ENCODE measurements at places on chromosomes 7 and 10. TPM values are rescaled to one million over a fixed set of nuclear protein-coding genes. Genes with fewer than 3 reads are reported as not detected.

DNA sequence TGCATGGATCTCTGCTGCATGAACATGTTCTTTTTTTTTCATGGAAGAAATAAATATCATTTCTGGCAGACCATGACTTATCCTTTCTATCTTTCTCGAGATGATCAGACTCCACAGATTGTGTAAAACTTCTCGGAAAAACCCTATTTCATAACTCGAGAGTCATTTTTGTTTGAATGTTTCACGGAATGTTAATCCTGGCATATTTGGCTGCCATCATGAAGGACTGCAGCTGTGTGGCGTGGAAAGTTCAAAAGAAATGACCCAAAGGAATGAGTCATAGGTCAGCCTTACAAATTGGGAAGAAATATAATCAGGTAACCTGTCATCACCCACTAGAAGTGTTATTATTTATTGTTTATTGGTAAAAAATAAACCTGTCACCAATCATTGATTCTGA, 566.8 kb downstream of the SDK1 start:
- DNase-seq, result no peak

- no peak for DNase-seq
These were observed 30.5 kb downstream of the GNA12 start for GRCh38 chr7:2813350-2814185.

DNA sequence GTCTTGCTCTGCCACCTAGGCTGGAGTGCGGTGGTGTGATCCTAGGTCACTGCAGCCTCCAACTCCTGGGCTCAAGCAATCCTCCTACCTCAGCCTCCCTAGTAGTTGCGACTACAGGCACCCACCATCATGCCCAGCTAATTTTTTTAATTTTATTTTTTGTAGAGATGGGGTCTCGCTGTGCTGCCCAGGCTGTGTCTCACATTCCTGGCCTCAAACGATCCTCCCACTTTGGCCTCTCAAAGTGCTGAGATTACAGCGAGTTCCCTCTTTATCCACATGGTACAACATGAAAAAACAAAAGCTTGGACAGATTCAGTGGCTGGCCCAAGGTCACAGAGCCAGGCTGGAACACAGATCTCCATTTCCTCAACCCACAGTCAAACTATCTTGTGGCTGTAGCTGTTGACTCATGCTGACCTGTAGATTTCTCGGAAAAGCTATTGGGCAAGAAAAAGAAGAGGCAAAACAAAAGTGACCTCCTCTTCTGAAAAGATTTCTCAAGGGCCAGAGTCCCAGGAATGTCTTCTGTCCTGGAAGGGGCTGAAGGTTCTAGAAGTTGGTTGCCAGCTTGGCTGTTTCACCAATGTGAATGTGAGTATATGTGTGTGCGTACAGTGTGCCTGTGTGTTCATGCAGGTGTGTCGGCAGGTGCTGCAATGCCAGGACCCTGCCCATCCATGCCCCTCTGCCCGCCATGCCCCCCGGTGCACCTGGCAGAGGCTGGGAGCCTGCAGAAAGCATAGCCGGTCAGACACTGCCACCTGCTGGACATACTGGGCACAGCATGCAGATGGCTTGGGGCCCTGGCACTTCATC, 28.4 kb downstream of the TMEM130 start:
- DNase-seq, result peak; percentile 90

TRIM50 gene
- total RNA-seq, result not detected

DNA sequence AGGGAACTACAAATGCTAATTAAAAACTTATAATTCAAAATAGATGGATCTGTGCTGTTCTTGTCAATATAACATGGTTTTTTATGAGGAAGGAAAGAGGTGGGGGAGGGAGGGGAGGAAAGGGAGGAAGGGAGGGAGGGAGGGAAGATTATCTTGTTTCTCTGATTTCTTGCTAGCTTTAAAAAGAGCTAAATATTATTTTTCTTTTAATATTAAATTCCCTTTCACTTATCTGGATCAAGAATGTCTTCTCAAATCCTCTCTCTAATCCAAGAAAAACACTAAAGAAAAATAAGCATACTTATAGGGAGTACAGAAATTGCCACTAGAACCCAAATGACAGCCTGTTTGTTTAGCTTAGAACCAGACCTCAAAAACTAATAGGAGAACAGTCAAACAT, 55.2 kb downstream of the LRRN3 start:
- no peak for DNase-seq

GPR37 gene
- total RNA-seq, result not detected

ZEB1 gene
- total RNA-seq, result 79.0 TPM

- DNase-seq, result no peak
These were observed 80.8 kb downstream of the CYP26A1 start for GRCh38 chr10:93154531-93154930.

DNA sequence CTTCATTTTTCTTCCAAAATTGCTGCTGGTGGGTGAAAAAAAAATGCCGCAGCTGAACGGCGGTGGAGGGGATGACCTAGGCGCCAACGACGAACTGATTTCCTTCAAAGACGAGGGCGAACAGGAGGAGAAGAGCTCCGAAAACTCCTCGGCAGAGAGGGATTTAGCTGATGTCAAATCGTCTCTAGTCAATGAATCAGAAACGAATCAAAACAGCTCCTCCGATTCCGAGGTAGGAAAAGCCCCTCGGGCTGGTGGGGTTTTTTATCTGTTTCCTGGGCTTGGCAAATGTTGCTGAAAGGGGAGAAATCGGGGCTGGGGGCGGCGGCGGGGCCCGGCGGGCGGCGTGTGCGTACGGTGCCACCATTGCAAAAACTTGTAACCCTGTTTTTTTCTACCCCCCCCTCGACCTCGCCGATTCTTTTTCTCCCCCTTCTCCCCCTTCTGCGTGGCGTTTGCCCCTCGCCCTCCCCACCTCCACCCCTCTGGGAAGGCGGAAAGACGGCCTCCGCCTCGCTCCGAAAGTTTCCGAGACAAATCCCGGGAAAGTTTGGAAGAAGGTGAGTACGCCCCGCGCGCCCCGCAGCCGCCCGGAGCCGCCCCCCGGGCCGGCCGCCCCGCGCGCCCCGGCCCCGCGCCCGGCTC, 789 bp downstream of the TCF7L2 start:
- peak; percentile 56 for DNase-seq

GRCh38 chr10:35129185-35129674, 2.6 kb downstream of the CREM start:
- DNase-seq, result no peak

SERPINE1 gene
- total RNA-seq, result 0.45 TPM

ADAM12 gene
- not detected for total RNA-seq

SEC61G gene
- total RNA-seq, result 170 TPM

DNA sequence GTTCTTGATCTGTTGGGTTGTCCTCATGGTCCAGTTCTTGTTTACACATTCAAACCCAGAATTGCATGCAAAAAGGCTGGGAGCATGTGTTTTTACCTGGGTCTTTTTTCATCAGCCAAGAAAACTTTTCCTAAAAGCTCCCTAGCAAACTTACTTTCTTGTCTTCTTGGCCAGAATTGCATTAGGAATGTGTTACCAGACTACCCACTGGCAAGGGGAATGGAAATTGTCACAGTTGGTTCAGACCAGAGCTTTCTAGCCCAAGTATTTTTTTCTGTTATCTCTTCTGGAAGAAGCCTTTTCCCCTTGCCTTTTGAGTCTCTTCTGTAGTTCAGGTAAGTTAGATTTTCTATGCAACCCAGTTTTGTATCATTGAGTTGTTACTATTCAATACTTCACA, 77.5 kb downstream of the BMPR1A start:
- DNase-seq, result no peak

MET gene
- total RNA-seq, result 2.2 TPM

- DNase-seq, result no peak
These were observed 619 bp downstream of the EXOC4 start for GRCh38 chr7:133253519-133253875.

ASZ1 gene
- total RNA-seq, result not detected

- DNase-seq, result no peak
These were observed 13.8 kb downstream of the TMEM273 start for GRCh38 chr10:49174261-49174925.

CALHM1 gene
- total RNA-seq, result not detected

DNA sequence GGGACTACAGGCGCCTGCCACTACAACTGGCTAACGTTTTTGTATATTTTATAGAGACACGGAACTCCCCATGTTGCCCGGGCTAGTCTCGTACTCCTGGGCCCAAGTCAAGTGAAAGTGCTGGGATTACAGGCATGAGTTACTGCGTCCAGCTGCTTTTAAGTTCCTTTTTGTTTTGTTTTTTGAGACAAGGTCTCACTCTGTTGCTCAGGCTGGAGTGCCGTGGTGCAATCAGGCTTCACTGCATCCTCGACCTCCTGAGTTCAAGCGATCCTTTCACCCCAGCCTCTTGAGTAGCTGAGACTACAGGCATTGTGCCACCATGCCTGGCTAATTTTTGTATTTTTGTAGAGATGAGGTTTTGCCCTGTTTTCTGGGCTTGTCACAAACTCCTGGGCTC, 155.0 kb downstream of the GALNT17 start:
- DNase-seq, result no peak

PCLO gene
- not detected for total RNA-seq

- DNase-seq, result no peak
These were observed 362.5 kb upstream of the ZMIZ1 start for GRCh38 chr10:78706256-78706655.

- no peak for DNase-seq
These were observed 92.0 kb downstream of the CTBP2 start for GRCh38 chr10:125068406-125068805.

DNA sequence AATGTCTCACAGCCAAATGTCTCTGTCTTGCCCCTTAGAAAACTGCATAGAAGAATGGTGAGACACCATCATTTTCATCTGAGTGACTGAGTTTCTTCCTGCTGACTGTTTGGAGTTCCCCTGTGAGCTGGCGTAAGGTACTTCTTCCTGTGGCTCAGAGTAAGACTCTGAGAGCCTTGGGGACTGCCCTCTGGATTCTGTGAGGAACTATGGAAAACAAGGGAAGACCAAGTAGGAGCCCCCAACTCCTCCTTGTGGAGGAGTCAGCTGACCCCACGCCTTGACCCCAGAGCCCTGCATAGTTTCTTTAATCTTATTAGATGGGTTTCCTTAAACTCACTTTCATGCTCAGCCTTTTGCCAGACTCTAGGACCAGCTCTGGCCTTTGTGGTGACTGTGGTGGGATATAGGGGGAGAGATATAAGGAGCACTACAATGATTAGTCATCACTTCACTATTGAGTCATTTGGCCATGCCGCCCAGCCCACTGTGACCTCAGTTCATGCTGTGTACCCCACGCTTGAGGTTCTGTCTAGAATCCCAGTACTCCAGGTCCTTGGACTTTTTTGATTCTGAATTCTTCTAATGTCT, 51.8 kb upstream of the FAM133B start:
- peak; percentile 87 for DNase-seq

RTKN2 gene
- 2.7 TPM for total RNA-seq

- no peak for DNase-seq
These were observed 23.2 kb upstream of the PRKAR1B start for GRCh38 chr7:750111-750905.

DNA sequence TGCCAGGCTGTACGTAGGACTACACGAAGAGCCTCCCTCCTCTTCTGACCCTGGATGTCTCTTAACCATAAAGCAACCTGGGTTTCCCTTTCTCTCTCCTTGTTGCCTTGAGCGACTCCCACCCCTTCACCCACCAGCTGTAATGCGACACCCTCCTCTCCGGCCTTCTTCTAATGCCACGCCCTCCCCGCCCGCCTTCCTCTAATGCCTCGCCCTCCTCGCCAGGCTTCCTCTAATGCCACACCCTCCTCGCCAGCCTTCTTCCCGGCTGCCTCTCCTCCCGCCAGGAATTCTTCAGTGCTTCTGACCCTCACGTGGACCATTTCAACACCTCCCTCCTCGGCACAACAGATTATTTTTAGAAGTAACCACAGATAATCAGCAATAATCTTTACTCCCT, 348.5 kb upstream of the SHH start:
- no peak for DNase-seq

DNA sequence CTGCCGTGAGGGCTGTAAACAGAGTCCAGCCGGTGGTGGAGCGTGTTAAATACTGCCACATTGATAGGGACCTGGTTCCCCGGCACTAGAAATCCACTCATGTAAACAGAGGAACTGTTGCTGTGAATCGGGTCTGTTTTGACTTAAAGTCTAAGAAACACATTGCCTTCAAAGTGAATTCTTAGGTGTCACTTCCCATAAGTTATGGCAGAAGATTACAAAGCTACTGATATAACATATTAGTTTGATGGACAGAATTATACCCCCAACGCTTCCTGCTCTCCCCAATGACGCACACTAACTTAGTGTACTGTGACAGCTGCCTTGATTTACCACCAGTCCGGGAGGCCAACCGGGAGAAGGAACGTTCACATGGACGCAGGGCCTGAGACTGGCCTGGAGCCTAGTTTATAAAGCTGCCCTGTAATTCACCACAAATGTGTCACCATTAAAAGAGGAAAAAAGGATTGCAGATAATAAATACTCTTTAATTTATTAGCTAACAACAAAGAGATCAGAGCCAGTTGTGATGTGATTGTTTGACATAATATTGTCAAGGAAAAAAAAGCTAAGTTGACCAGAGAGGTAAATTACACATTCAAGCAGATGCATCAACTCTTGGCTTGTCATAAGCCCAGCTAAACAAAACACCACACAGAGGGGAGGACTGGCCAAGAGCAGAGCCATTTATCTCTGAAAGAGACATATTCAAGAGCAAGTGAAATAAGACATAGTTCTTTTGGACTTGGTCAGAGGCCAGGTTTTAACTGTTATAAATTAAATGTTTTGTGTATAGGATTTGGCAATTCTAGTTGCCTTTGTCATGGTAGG, 820.6 kb downstream of the LRMDA start:
- DNase-seq, result no peak

NANOS1 gene
- total RNA-seq, result 0.59 TPM

GRCh38 chr7:139829025-139829774, at the start of gene TBXAS1:
TSS of gene TBXAS1 (plus strand) at chr7:139829264. CDS start at chr7:139829391, 127 bp downstream.
- DNase-seq, result no peak

PAX4 gene
- not detected for total RNA-seq

SCART1 gene
- 0.76 TPM for total RNA-seq

AGR3 gene
- not detected for total RNA-seq

- DNase-seq, result no peak
These were observed 349.5 kb downstream of the SEMA3D start for GRCh38 chr7:84837405-84837804.

ATAD1 gene
- 54.1 TPM for total RNA-seq

GRCh38 chr10:123252779-123253178, 98.6 kb downstream of the BUB3 start:
- no peak for DNase-seq

GRID1 gene
- not detected for total RNA-seq

RASA4B gene
- total RNA-seq, result 28.6 TPM

FAM3C gene
- 80.2 TPM for total RNA-seq

GRCh38 chr10:29039677-29040189, 249.1 kb upstream of the LYZL1 start:
- no peak for DNase-seq

HOXA1 gene
- 0.09 TPM for total RNA-seq

CAPZA2 gene
- total RNA-seq, result 158 TPM

All from activated CD4-positive, alpha-beta T cell treated with anti-CD3 and anti-CD28 coated beads, Interleukin-2, amount 10 ng/mL, durations not matched to agents 24 days and 14 days (primary cell).